ENCODE measurements at places on chromosomes 1 and 21.

- peak; percentile 38 for DNase-seq
Observed at GRCh38 chr21:29237110-29238052, 61.3 kb upstream of the BACH1 start.

GRCh38 chr1:67372136-67372535 is 58.1 kb downstream of the SERBP1 start:
- DNase-seq: no peak

GRCh38 chr21:28804089-28804670 is 188.5 kb downstream of the LTN1 start:
- no peak for DNase-seq

DNA sequence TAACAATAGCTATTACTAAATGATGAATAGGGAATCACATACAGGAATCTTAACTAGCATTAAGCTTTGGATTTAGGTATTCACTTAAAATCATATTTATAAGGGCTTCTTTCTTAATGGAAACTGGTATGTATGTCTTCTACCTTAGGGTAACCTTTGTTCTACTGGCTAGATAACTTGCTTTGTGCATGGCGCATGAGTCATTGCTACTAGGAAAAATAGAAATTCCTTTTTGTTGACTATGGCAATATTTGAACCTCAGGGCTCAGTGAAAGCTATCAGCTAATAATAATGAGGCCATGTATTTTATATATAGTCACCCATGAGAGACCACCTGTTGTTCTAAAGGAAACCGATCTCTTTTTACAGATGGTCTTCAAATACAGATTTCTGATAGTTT is 72.5 kb downstream of the RPS6KC1 start:
- no peak for DNase-seq

DNA sequence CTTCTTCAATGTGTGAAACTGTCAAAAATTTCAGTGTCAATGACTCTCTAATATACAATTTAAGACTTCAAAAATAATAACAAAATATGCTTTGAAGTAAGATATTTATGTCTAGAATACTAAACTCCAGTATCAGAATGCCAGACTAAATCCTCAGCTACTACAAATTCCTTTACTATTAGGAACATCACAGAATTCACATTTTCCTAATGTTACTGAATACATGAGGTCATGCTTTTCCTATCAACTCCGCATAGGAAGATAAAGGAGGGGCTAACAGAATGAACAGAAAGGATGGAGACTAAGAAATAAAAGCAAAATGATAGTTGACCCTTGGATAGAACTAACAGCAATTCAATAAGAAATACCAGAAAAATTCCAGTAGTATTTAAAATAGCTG is 292.7 kb downstream of the SDCCAG8 start:
- DNase-seq: no peak

Data from Ammon's horn (tissue), 1 donor.